ENCODE measurements at places on chromosomes 6 and 20. TPM values are rescaled to one million over a fixed set of nuclear protein-coding genes. Genes with fewer than 3 reads are reported as not detected.

Gene CCM2L
- 7.4 TPM for total RNA-seq

Gene ARMC2
- total RNA-seq: 20.7 TPM

Gene ERVFRD-1
- total RNA-seq: not detected

Gene UNC93A
- not detected for total RNA-seq

Gene CDSN
- total RNA-seq: not detected

Gene PLEKHG1
- total RNA-seq: 36.2 TPM

Gene SNX5
- 51.2 TPM for total RNA-seq

Gene UST
- total RNA-seq: 15.6 TPM

Gene NRSN1
- total RNA-seq: not detected

- no peak for DNase-seq
Measured at GRCh38 chr6:16721977-16722376, 39.3 kb downstream of the ATXN1 start.

DNA sequence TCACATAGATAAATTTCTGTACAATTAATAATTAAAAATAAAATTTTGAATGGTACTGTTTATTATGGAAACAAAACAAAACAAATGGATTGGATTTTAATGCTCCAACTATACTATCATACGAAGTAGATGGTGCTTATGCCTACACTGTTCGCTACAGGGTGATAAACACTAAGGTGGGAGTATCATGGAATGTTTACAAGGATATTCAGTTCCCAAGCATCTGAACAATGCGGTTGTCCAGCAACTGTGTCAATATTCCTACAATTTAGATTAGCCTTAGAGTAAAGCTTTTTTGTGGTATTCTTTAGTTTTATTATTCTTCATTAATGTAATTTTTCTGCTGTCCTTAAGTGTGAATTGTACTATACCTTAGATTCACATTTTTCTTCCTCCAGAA is 105.1 kb downstream of the MMS22L start:
- DNase-seq: no peak

- no peak for DNase-seq
Measured at GRCh38 chr20:2563116-2563515, 26.7 kb downstream of the TMC2 start.

DNA sequence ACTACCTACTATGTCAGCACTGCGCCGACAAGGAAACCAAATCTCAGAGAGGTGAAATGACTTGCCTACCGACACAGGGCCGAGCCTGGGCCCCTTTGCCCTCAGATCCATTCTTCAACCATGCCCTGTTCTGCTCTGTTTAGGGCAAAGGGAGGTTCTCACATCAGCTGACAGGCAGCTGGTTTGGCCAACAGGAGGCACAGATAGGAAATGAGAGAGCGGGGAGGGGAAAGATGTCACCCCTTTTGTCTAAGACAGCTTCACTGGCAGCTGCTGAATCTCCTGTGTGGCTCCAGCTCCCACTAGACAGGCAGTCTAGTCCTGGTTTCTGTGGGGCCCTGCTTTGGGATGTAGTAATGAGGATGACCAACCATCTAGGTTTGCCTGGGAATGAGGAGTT is 158.7 kb downstream of the TMEM200A start:
- DNase-seq: no peak

DNA sequence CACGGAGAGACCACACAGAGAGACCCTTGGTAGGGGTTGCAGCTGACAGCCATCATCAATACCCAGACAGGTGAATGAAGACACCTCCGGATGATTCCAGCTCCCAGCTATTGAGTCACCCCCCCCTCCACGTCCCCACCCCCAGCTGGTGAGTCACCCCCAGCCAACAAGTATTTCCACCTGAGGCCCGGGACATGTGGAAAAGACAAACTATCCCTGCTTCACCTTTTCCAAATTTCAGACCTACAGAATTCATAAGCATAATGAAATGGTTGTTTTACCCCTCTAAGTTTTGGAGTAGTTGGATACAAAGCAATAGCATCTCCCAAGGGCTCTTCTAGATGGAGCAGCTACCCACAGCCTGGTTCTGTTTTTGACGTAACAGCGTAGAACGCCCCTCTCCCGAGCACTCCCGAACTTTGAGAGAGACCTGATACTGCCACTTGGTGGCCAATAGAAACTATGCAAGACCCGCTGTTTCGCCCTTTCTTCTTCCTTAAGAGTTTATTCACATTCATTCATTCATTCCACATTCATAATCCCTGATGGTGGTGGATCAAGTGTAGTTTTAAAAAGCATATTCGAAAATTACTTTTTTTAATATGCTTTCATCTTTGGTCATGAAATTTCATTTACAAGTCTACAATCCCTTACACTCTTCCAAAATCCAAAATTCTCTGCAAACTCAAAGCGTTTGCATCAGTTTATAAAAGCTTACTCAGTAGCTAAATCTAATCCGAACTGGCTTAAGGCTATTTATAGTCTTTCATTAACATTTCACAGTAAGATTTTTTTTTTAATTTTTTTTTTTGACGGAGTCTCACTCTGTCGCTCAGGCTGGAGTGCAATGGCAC is 15.1 kb upstream of the PPP1R16B start:
- no peak for DNase-seq

GRCh38 chr6:137162692-137163306 is 10.6 kb downstream of the IL22RA2 start:
- DNase-seq: no peak

DNA sequence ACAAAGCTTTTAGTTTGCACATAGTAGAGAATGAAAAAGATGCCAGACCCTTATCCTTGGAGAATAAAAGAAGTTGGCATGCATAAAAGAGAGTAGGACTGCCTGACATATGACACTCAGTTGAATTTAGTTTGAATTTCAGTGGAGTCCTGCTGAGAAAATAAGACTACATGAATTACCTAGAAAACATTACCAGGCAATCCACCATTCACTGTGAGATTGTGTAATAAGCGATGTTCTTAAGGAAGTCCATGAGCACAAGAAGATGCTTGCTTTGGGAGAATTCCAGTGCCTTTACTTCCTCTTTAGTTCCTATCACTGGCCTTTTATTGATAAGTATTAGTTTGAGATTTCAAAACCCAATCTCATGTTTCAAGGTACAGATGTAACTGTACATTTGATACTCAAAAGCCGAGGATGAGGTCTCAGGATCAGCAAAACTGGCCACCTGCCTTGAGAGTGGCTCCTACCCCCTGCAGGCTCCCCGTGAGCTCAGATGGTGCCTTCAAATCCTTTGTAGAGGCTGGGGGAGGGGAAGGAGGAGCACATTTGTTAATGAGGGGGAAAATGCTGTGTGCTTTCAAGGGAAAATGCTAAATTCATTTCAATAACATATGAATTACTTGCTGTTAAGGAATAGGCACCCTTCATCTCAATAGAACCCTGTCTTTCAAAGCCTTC is 11.2 kb upstream of the UNC93A start:
- DNase-seq: no peak

- DNase-seq: no peak
Measured at GRCh38 chr20:37161830-37162549, 17.1 kb upstream of the RPN2 start.

GRCh38 chr6:67883500-67884366 is 751.3 kb upstream of the ADGRB3 start:
- DNase-seq: no peak

DNA sequence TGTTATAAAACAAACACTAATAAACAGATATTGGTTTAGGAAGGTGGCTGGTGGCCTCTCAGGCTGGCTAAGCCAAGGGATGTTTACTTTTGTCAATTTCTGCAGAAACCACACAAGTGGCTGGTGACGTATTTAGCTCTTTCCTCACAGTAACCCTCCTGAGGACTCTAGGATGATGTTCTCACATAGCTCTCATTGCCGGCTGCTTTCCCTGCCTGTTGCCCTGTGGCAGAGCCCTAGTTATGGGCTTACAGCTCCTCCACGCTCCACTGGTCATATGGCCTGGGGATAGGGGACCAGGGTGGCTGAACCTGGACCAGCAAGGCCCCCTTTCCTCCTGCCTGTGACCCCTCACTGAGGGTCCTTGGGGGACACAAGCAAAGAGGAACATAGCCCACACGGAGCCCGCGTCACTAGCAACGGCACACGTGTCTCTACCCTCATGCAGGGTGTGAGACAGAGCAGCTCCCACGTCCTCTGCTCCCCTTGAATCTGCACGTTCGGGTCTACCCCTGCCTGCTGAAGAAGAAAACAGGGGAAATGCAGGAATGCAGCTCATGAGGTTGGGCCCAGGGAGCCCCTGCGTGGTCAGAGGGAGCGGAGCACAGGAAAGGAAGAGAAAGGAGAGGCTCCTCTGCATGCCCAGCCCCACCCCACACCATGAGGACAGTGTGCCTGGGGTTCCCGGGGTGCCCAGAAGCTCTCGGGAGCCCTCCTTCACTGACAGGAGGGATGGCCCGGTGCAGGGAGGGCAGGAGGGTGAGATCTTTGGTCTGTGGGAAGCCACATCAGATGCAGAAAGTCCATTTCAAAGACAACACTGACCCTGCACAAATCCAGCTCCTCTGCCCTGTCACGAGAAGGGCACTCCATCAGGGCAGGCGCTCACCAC is 13.9 kb downstream of the RAMACL start:
- no peak for DNase-seq

DNA sequence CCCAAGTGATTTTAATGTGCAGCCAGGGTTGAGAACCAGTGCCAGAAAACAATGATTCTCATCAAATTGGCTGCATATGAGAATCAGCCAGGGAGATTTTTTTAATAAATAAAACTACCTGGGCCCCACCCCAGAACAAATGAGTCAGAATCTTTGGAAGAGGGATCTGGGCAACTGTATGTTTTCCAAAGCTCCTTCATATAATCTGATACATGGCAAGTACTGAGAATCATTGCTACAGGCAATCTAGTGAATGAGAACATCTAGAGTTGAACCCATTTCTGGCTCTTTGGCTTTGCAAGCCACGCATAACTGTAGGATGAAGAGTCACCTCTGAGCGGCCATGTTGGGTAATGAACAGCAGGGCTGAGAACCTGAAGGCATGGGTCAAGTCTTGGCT is 26.1 kb upstream of the DSP start:
- no peak for DNase-seq

DNA sequence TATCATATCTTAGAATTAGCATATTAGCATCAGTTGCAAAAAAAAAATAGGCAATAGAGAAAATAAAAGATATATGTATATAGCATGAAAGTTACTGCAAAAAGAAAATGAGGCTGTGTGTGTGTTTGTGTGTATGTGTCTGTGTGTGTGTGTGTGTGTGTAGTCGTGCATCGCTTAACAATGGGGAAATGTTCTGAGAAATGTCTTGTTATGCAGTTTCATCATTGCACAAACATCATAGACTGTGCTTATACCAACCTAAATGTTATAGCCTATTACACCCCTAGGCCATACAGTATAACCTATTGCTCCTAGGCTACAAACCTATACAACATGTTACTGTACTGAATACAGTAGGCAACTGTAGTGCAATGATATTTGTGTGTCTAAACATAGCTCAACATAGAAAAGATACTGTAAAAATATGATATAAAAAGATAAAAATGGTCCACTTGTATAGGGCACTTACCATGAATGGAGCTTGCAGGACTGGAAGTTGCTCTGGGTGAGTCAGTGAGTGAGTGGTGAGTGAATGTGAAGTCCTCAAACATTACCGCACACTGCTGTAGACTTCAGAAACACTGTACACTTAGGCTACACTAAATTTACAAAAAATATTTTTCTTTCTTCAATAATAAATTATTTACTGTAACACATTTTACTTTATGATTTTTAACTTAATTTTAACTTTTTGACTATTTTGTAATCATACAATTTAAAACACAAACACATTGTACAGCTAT is 805.1 kb downstream of the KIF16B start:
- DNase-seq: no peak

DNA sequence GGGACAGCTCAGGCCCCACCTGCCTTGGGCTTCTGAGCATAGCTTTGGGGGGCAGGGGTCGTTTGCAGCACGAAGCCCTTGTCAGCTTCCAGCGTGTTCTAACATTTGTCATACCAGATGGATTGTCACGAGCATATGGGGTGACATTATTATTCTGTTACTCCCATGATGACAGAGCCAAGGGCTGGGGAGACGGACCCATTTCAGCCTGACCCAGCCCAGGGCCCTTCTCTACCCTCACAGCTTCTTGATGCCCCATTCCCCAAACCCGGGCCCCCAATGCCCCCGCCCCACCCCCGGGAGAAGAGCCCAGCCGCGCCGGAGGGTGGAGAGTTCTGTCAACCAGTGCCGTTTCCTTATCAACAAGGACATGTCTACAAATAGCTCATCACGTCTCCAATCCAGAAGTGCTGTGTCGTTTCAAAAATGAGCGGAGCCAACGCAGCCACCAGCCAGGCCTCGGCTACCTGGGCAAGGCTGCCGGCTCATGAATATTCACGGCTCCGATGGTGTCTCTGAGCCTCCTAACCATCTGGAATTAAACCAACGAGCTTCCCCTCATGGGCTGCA is 9.6 kb upstream of the CHRNA4 start:
- DNase-seq: no peak

DNA sequence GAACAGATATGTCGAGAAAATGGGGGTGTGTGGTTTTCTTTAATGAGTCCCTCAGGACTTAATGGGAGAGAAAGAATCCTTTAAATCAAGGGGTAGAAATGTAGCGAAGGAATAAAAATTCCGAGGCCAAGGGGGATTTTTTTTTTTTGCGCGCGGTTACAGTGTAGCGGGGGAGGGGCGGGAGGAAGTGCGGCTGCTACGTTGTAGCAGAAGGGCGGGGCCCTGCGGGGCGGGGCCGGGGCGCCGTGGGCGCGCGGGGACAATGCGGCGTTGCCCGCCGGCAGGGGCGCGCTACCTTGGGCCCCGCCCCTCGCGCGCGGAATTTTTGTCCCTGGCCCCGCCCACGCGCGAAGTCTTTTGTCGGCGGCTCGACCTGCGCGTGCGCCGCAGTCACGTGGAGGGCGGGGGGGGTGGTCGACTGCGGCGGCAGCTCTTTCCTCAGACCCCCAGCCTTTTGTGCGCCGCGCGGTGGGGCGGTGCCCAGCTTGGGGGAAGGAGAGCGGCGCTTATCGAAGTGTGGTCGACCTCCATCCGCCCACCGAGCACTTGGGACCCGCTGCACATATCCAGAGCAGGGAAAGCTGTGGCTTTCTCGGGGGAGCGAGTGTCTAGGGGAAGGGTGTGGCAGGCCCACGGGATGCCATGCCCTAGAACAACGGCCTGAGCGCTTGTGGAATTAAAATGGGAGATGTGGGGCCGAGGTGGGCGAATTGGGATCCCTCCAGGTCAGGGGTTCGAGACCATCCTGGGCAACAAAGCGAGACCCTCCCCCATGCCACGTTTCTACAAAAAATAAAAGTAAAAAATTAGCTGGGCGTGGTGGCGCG is 1.3 kb downstream of the TUBB start:
- DNase-seq: peak; percentile 93

- no peak for DNase-seq
Measured at GRCh38 chr20:59300333-59301081, at the start of gene EDN3. TSS of gene EDN3 (plus strand) at chr20:59300611. CDS start at chr20:59300813, 202 bp downstream.

GRCh38 chr6:41872147-41872546 is 23.0 kb downstream of the USP49 start:
- no peak for DNase-seq

- DNase-seq: no peak
Measured at GRCh38 chr6:162974685-162975084, 246.9 kb downstream of the PACRG start.

DNA sequence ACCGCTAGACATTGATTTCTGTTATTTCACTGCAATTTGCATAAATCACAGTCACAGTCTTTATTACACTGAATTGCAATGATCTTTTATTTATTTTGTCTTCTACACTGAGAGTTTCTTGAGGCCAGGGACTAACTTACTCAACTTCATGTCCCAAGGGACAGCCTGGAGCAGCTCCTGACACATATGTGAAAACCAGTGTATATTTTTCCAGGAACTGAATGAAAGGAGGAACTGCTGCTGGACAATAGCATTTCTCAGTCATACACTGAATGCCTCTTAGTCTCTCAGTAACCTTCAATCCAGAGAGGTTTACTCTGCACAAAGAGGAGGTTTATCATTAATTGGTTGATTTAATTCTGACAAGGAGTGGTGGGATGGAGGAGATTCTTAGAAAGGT is 5.9 kb downstream of the F13A1 start:
- no peak for DNase-seq

- DNase-seq: no peak
Measured at GRCh38 chr6:47064274-47064673, 22.1 kb upstream of the ADGRF1 start.
